ENCODE measurements at places on chromosomes 11 and 22. TPM values are rescaled to one million over a fixed set of nuclear protein-coding genes. Genes with fewer than 3 reads are reported as not detected.

GLYATL1 gene
- not detected for total RNA-seq

OR8B2 gene
- total RNA-seq = not detected

CEND1 gene
- total RNA-seq = not detected

HTR3A gene
- total RNA-seq = not detected

LRRC74B gene
- 0.13 TPM for total RNA-seq

CRYBA4 gene
- total RNA-seq = not detected

CAPRIN1 gene
- total RNA-seq = 372 TPM

MS4A3 gene
- total RNA-seq = not detected

CASP5 gene
- not detected for total RNA-seq

CLDN5 gene
- total RNA-seq = not detected

MIOX gene
- not detected for total RNA-seq

C11orf97 gene
- total RNA-seq = not detected

BDNF gene
- total RNA-seq = 0.53 TPM

TUB gene
- not detected for total RNA-seq

FAM227A gene
- total RNA-seq = 2.7 TPM

VSIG10L2 gene
- total RNA-seq = 0.08 TPM

OR4D10 gene
- not detected for total RNA-seq

C11orf65 gene
- total RNA-seq = not detected

DRAP1 gene
- 228 TPM for total RNA-seq

SMTN gene
- total RNA-seq = 80.4 TPM

DEUP1 gene
- total RNA-seq = not detected

SLN gene
- total RNA-seq = not detected

CD6 gene
- total RNA-seq = 0.53 TPM

TMPRSS5 gene
- total RNA-seq = 1.6 TPM

OR52K1 gene
- not detected for total RNA-seq

KRTAP5-11 gene
- total RNA-seq = not detected

TMEM86A gene
- total RNA-seq = 5.6 TPM

RFPL1 gene
- total RNA-seq = not detected

SEPTIN3 gene
- not detected for total RNA-seq

CRYBB2 gene
- not detected for total RNA-seq

SF3A1 gene
- total RNA-seq = 50.8 TPM

HEPACAM gene
- not detected for total RNA-seq

CFAP300 gene
- 7.4 TPM for total RNA-seq

ALDH3B2 gene
- not detected for total RNA-seq

MUC2 gene
- 9.1 TPM for total RNA-seq

OR4A16 gene
- total RNA-seq = not detected

CACNA1I gene
- total RNA-seq = 0.03 TPM

ELFN2 gene
- 0.03 TPM for total RNA-seq

TMPRSS13 gene
- total RNA-seq = 2.8 TPM

ACTN3 gene
- total RNA-seq = not detected

RASL10A gene
- total RNA-seq = 2.1 TPM

DLG2 gene
- total RNA-seq = 0.86 TPM

POTEH gene
- not detected for total RNA-seq

NCF4 gene
- total RNA-seq = not detected

OR5AS1 gene
- not detected for total RNA-seq

OR51B5 gene
- total RNA-seq = not detected

SLC17A6 gene
- total RNA-seq = not detected

Measured in HT-29 (cell line).